ENCODE measurements at places on chromosomes 6 and 20.

GRCh38 chr6:132714160-132714559, 305 bp upstream of the VNN1 start:
- no peak for DNase-seq

- no peak for DNase-seq
Measured at GRCh38 chr6:162685586-162685985, 42.0 kb downstream of the PRKN start.

- DNase-seq = no peak
Measured at GRCh38 chr6:157393669-157394327, 12.8 kb downstream of the ZDHHC14 start.

DNA sequence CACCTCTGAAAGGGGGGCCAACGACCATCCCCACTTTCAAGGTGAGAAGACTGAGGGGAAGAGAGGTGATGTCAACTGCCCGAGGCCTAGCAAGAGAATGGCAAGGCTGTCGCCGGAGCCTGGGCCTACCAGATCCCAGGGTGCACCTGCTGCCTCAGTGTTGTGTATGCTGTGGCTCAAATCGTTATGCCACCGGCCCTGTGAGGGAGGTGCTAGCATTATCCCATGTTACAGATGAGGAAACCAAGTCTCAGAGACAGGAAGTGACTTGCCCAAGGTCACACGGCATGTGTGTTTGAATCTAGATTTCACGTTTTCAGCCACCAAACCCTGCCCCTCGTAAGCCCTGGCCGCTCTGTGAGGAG, 152.5 kb downstream of the CEBPB start:
- DNase-seq = no peak

DNA sequence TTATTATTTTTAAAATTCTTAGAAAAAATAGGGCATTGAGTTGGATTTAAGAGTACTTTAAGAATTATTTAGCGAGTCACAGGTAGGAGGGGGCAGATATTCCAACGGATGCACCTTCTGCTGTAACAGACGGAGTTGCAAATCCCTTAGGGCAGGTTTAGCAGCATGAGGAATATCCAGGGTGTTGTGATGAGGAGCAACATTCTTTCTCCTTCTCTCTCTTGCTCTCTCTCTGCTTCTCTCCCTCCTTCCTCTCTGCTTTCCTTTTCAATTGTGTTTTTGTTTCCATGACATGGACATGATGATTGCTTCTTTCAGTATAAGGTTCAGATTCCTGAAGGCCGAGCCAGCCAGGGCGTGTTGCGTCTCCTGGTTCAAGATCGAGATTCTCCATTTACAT, 28.9 kb downstream of the CDH26 start:
- DNase-seq = no peak

GRCh38 chr6:137011406-137011805, 33.4 kb downstream of the IL20RA start:
- no peak for DNase-seq

GRCh38 chr20:33602826-33603590, 59.1 kb upstream of the C20orf144 start:
- DNase-seq = no peak

DNA sequence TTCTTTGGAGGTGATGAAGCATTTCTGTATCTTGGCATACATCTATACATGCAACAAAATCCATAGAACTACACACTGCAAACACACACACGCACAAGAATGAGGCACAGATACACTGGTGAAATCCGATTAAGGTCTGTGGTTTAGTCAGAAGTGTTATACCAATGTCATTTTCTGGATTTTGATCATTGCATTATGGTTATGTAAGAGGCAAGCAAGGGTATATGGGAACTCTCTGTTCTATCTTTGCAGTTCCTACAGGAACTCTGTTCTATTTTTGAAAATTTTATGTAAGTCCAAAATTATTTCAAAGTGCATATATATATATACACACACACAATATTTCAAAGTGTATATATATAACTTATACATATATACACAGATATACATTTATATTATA, 101.7 kb downstream of the SYNDIG1 start:
- no peak for DNase-seq

GRCh38 chr6:56424064-56424463, 176.7 kb upstream of the COL21A1 start:
- DNase-seq = no peak

DNA sequence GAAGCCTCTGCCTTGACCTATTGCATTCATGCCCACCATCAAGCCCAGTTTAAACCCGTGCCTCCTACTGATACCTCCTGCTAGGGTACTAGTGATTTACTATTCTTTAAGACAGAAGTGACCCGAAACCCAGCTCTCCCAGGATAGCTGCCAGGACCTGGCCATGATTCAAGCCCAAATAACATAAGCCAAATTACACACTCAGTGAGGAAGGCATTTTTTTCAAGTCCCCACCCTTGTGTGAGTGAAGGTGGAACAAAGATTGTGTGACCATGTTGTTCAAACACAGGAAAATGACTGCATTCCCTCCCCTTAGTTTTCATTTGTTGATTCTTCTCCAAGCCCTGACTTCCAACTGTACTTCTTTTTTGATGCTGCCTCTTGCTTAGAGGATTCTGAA, 3.7 kb upstream of the KAT14 start:
- DNase-seq = no peak

DNA sequence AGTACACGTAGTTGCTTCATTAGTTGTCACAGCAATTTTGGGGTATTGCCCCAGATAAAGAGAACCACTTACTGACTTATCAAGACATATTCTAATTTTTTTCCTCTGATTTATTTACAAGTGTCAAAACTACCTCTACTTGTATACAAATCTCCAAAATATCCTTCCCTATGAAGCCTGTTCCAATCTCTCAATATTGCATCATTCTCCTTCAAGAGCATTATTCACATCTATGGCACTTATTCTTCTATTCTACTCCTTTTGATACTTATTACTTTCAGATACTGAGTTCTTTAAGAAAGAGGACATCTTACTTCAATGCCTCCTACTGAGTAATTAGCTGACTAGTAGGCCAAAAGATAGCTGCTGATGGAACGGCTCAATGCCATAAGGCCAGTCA, 105.2 kb downstream of the SMLR1 start:
- DNase-seq = no peak

DNA sequence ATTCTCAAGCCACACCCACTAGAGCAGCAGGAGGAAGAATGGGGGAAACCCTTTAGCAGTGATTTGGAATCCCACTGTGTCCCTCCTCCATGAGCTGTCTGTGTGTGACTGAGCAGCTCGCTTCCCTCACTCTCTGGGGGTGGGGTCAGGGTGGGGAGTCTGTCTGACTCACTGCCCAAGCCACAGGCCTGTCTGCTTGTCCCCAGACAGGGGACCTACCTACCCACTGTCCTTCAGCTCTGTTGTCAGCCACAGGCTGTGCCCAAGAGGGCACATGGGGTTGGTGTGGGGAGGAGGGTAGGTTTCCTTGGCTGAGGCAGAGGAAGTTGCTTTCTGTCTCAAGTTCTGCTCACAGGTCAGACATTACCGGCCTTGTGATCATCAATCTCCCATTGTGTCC, 127.0 kb downstream of the MAFB start:
- no peak for DNase-seq

- DNase-seq = no peak
Measured at GRCh38 chr6:80938131-80938530, 814.4 kb downstream of the TENT5A start.

- DNase-seq = no peak
Measured at GRCh38 chr6:71252960-71253359, 35.7 kb upstream of the OGFRL1 start.
